ENCODE measurements at places on chromosomes 2 and 18.

- no peak for DNase-seq
- no peaks in the 10 kb centered on the region for H3K27me3 ChIP-seq
- H3K36me3 ChIP-seq = no peaks in the 10 kb centered on the region
- H3K4me3 ChIP-seq = no peak overlapping the region
Observed at GRCh38 chr2:239343946-239344856, 56.6 kb downstream of the HDAC4 start.

- peaks cover 5% of the 10 kb centered on the region for H3K4me1 ChIP-seq
- no peaks in the 10 kb centered on the region for H3K36me3 ChIP-seq
- no peak for DNase-seq
- H3K27me3 ChIP-seq = no peaks in the 10 kb centered on the region
- H3K27ac ChIP-seq = no peak overlapping the region
Observed at GRCh38 chr2:64338910-64339500, 115.0 kb upstream of the LGALSL start.

DNA sequence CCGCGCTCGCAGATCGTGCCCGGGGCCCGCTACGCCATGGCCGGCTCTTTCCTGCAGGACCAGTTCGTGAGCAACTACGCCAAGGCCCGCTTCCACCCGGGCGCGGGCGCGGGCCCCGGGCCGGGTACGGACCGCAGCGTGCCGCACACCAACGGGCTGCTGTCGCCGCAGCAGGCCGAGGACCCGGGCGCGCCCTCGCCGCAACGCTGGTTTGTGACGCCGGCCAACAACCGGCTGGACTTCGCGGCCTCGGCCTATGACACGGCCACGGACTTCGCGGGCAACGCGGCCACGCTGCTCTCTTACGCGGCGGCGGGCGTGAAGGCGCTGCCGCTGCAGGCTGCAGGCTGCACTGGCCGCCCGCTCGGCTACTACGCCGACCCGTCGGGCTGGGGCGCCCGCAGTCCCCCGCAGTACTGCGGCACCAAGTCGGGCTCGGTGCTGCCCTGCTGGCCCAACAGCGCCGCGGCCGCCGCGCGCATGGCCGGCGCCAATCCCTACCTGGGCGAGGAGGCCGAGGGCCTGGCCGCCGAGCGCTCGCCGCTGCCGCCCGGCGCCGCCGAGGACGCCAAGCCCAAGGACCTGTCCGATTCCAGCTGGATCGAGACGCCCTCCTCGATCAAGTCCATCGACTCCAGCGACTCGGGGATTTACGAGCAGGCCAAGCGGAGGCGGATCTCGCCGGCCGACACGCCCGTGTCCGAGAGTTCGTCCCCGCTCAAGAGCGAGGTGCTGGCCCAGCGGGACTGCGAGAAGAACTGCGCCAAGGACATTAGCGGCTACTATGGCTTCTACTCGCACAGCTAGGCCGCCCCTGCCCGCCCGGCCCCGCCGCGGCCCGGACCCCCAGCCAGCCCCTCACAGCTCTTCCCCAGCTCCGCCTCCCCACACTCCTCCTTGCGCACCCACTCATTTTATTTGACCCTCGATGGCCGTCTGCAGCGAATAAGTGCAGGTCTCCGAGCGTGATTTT, 7.6 kb downstream of the TBR1 start:
- peaks cover 3% of the 10 kb centered on the region for H3K36me3 ChIP-seq
- peaks cover 95% of the 10 kb centered on the region for H3K27me3 ChIP-seq
- peak; percentile 80 for DNase-seq
- peak overlapping the region; percentile 44 for H3K4me3 ChIP-seq

DNA sequence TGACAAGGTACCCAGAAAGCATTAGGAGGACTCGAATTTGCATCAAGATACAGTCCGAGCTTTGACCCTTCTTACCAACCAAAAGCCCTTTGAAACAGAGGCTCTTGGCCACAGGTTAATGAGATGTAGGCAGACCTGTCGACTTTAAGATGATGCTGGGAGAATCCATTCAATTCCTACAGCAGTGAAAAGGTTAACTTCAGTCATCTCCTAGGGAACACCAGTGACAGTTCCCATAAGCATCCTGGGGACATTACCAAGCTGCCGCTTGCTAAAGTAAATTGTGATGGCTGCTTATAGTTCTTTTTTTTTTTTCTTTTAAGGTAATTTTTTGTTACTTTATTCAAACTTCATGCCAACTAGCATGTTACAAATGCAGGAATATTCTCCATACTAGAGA, 379.3 kb downstream of the SOX11 start:
- H3K36me3 ChIP-seq = no peaks in the 10 kb centered on the region
- no peak for DNase-seq
- no peaks in the 10 kb centered on the region for H3K27me3 ChIP-seq
- peaks cover 29% of the 10 kb centered on the region for H3K4me1 ChIP-seq
- no peak overlapping the region for H3K27ac ChIP-seq
- H3K4me3 ChIP-seq = no peak overlapping the region

DNA sequence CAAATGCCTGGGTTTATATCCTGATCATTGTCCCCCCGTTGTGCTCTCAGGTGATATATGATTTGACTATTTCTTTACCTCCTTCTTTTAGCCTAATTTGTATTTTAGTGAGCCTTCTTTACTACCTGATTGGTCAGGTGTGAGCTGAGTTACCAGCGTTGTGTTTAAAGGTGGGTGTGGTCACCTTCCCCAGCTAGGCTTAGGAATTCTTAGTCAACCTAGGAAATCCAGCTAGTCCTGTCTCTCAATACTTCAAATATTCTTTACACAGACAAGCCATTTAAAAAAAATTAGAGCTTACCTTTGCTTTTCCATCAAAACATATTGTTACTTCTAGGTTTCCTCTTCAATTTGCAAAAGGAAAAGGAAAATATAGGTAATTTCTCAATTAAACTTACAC, 30.2 kb downstream of the KYNU start:
- no peak overlapping the region for H3K4me3 ChIP-seq
- H3K27me3 ChIP-seq = no peaks in the 10 kb centered on the region
- H3K36me3 ChIP-seq = no peaks in the 10 kb centered on the region
- H3K4me1 ChIP-seq = no peaks in the 10 kb centered on the region
- H3K27ac ChIP-seq = no peak overlapping the region

DNA sequence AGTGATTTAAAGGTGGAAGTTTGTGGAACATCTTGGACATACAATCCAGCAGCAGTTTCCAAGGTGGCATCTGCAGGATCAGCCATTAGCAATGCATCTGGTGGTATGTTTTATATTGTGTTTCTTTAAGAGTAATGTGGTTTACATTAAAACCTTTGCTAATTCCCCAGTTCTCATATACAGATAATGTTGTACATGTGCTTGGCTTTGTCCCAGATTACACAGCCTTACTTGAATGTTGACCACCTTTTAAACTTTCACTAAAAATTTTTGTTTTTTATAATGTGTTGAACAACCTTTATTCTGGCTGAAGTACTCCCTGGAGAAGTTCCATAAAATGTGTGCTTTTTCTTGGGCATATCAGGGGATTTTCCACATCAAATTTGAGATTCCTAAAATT, 57.5 kb downstream of the MIB1 start:
- H3K27ac ChIP-seq = no peak overlapping the region
- DNase-seq = no peak
- no peak overlapping the region for H3K4me3 ChIP-seq
- no peaks in the 10 kb centered on the region for H3K4me1 ChIP-seq
- peaks cover 4% of the 10 kb centered on the region for H3K36me3 ChIP-seq

DNA sequence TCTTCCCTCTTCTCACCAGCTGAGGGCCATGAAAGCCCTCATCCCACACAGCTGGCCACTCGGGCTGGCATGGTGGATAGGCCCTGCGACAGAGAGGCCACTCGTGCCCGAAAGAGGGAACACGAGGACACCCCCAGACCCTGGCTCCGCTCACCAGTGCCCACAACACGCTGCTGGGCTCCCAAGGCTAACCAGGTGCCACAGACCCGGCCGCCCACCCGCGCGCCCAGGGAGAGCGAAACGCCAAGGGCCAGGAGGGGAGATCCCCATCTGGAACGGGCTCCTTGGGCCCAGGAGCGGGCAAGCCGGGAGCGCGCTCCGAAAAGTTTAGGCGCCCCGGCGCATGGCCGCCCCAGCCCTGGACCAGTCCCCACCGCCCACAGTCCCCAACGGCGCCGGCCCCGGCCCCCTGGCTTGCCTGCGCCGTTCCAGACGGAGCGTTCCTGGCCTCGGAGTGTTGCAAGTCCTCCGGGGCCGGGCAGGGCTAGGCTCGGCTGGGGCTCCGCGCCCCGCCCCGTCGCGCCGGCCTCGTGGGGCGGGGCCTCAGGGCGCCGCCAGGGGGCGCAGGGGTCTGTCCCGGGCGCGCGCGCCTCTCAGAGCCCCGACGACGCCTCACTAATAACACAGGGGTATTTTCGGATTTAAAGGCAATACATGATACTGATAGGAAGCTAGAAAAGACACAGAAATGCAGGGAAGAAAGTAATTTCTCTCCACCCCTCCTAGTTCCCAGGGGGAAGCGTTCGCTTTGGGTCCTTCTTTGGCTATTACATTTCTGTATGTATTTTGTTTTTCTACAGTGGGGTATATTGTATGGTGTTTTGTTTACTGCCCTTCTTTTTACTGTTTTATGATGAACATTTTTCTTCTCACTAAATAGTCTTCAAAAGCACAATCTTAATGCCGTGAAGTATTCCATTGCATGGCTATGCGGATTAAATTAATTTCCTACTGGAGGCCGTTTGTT, at the start of gene TMBIM1:
Gene TMBIM1 (minus strand): TSS at position 456 of the 967 bp plus-strand sequence. CDS start 10,362 bp downstream, outside the sequence.
- H3K27ac ChIP-seq = no peak within 1 kb of the TSS
- H3K36me3 ChIP-seq = no peaks in the 10 kb centered on the region
- peaks cover 6% of the 10 kb centered on the region for H3K4me1 ChIP-seq
- DNase-seq = no peak

GRCh38 chr2:9761577-9761976, 81.7 kb upstream of the TAF1B start:
- H3K27me3 ChIP-seq = peaks cover 4% of the 10 kb centered on the region
- H3K36me3 ChIP-seq = no peaks in the 10 kb centered on the region
- no peak overlapping the region for H3K4me3 ChIP-seq
- H3K4me1 ChIP-seq = peaks cover 5% of the 10 kb centered on the region

DNA sequence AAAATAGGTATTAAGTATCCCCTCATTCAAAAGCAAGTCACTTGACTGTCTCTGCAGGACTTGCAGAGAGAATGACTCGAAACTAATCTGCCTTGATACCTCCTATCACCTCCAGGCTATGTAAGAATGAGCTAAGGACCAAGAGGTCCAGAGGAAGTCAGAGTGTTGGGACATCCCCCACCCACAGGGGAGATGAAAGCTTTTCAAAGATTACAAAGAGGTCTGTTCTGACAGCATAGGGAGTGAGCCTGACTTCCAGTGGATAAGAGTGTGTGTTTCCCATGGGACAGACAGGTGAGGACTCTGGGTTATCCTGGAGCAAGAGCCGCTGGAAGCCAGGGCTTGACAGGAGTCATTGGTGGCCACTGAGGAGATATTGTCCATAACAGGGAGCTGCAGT, 85.0 kb upstream of the TACR1 start:
- H3K27me3 ChIP-seq = no peaks in the 10 kb centered on the region
- H3K4me1 ChIP-seq = no peaks in the 10 kb centered on the region
- no peak overlapping the region for H3K4me3 ChIP-seq
- no peak overlapping the region for H3K27ac ChIP-seq

DNA sequence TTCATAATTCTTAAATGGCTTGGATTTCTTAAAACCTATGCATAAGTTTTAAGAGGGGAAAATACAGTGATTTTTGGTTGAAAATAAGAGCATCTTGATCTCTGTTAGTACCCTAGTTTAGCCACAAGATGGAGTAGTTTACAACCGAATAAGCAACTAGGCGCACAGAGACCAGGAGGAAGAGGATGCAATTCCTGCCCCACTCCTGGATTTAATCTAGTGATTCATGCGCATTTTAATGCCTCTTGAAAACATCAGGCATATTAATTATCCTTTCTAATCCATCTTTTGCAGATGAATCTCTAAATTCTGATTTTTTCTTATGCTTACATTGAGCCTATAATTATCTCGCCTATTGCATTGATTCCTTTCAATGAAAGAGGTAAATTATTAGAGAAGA, 76.7 kb downstream of the MRPS9 start:
- H3K36me3 ChIP-seq = no peaks in the 10 kb centered on the region
- DNase-seq = no peak
- no peaks in the 10 kb centered on the region for H3K4me1 ChIP-seq
- H3K4me3 ChIP-seq = no peak overlapping the region
- H3K27ac ChIP-seq = no peak overlapping the region

GRCh38 chr18:57331718-57332117, 20.6 kb upstream of the ST8SIA3 start:
- H3K4me3 ChIP-seq = no peak overlapping the region
- H3K27ac ChIP-seq = no peak overlapping the region
- no peaks in the 10 kb centered on the region for H3K36me3 ChIP-seq
- H3K4me1 ChIP-seq = peaks cover 3% of the 10 kb centered on the region
- no peak for DNase-seq
- no peaks in the 10 kb centered on the region for H3K27me3 ChIP-seq

- peaks cover 7% of the 10 kb centered on the region for H3K4me1 ChIP-seq
- H3K27me3 ChIP-seq = peaks cover 7% of the 10 kb centered on the region
- H3K4me3 ChIP-seq = peak overlapping the region; percentile 54
- DNase-seq = no peak
- peak overlapping the region; percentile 44 for H3K27ac ChIP-seq
Observed at GRCh38 chr2:1744151-1744445, 217 bp downstream of the PXDN start.

DNA sequence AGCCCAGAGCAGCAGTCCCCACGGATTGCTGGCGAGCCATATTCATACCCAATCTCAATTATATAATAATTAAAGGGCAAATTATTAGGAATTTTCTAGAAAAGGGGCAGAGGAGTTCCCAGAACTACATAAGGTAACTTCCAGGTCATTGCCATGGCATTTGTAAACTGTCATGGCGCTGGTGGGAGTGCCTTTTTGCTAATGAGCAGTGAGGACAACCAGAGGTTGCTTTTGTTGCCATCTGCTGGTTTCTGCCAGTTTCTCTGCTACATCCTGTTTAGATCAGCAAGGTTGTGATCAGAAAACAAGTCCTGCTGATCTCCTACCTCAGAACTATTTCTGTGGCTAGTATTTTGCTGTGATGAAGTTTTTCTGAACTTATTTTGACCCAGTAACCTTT, 159.8 kb upstream of the PIEZO2 start:
- peaks cover 2% of the 10 kb centered on the region for H3K4me1 ChIP-seq
- no peak for DNase-seq
- H3K27me3 ChIP-seq = no peaks in the 10 kb centered on the region
- H3K4me3 ChIP-seq = no peak overlapping the region
- H3K27ac ChIP-seq = no peak overlapping the region

DNA sequence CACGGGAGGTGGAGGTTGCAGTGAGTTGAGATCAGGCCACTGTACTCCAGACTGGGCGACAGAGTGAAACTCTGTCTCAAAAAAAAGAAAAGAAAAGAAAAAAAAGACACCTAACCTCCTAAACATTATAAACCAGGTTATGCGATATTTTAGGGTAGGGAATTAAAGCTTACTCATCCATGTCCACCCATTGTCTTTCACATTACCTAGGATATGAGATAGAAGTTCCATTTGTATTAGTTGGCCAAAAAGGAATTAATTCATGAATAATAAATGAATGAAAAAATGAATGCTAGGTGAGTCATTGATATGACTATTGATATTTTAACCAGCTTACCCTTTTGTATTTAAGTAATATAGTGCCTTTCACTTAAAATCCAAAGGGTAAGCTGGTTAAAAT, 132.9 kb downstream of the FAM161A start:
- no peaks in the 10 kb centered on the region for H3K4me1 ChIP-seq
- H3K4me3 ChIP-seq = no peak overlapping the region
- H3K36me3 ChIP-seq = no peaks in the 10 kb centered on the region
- no peaks in the 10 kb centered on the region for H3K27me3 ChIP-seq
- no peak overlapping the region for H3K27ac ChIP-seq
